ENCODE measurements at places on chromosomes 2 and 18. TPM values are rescaled to one million over a fixed set of nuclear protein-coding genes. Genes with fewer than 3 reads are reported as not detected.

Gene ABCA12
- 0.06 TPM for polyA plus RNA-seq

Gene IL1F10
- polyA plus RNA-seq = not detected

Gene CXCR1
- 0.01 TPM for polyA plus RNA-seq

Gene OSR1
- 17.7 TPM for polyA plus RNA-seq

Gene RPE
- polyA plus RNA-seq = 41.0 TPM

Gene UGT1A10
- polyA plus RNA-seq = 0.06 TPM

All from large intestine (tissue), 12 donors.